Epithelial cell of esophagus (primary cell): ENCODE measurements at places on chromosomes 3 and 15.

- peak; percentile 46 for DNase-seq
These were observed 697.7 kb downstream of the TUSC7 start for GRCh38 chr3:117407317-117407716.

- DNase-seq = no peak
These were observed 40.9 kb downstream of the SNX4 start for GRCh38 chr3:125479091-125479490.

- DNase-seq = no peak
These were observed 429.5 kb downstream of the NAALADL2 start for GRCh38 chr3:175288621-175289020.

- no peak for DNase-seq
These were observed 31.0 kb downstream of the TRIM42 start for GRCh38 chr3:140708815-140709214.

DNA sequence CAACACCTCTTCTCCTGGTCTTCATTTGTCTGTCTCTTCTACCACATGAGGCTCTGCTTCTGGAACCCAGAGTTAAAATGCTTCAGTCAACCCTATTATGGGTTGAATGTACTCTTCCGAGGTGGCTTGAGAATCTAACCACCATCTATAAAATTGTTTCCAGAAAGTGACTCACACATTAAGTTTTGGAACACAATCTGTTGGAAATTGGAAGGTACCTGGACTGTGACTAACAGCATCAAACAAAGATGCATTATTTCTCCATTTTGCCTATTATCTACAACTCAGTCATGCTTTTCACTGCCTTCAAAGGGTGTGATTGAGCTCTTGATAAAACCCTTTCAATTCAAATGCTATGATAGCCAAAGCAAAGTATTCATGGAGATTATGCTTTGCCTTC is 499.0 kb upstream of the SEMA6D start:
- DNase-seq = no peak

DNA sequence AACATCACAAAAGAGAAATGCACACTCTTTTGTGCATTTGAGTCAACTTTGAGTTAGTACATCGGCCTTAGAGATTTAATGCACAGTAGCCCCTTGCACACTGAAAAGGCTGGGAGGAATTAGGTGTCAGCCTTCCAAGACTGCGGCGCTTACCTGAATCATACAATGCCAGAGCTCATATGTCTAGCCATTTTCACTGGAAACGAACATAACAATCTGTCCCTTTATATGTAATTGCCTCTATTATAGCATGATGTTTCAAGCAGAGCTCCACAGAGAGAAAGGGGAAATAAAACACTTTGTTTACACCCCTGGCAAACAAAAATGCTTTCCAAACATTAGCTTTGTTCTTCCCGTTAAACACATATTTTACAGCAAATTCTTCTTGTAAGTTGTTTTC is 315.7 kb upstream of the SLCO3A1 start:
- DNase-seq = no peak

GRCh38 chr3:108488631-108489030 is 21.8 kb downstream of the MYH15 start:
- DNase-seq = peak; percentile 49

- DNase-seq = no peak
These were observed 202.4 kb upstream of the RGMA start for GRCh38 chr15:93291380-93291779.

- DNase-seq = peak; percentile 92
These were observed 99.8 kb upstream of the CPNE4 start for GRCh38 chr3:132134611-132135010.

- DNase-seq = no peak
These were observed 82.1 kb downstream of the DUT start for GRCh38 chr15:48413304-48413703.

- no peak for DNase-seq
These were observed 71.1 kb downstream of the DNAJB8 start for GRCh38 chr3:128395500-128396162.

DNA sequence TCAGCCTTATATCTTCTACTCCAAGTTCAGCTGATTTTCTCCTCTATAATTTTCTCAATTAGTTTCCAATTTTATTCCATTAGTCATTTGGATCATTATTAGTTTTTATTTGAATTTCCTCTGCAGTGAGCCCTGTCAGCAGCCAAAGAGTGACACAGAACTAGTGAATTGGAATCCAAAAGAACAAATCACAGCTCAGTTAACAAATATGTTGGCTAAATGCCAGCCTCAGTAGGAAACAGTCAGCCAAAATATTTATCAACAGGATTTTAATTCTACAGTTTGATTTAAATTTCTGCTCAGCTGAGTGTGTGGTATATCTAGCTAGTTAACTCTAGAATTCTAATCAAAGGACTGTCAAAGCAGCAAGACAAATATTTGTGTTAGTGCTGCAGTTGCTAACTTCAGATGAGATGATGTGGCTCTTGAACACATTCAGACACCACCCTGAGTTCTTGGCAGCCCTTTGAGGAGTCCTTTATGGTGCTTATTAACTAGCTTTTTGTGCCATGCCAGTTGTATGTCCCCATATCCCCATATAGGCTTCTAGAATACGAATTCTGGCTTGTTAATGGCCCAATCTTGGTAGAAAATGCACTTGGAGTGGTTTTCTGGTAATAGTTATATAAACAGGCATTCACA is 194.5 kb downstream of the CPNE4 start:
- DNase-seq = peak; percentile 18

GRCh38 chr3:178393824-178394223 is 142.4 kb upstream of the KCNMB2 start:
- DNase-seq = peak; percentile 55

DNA sequence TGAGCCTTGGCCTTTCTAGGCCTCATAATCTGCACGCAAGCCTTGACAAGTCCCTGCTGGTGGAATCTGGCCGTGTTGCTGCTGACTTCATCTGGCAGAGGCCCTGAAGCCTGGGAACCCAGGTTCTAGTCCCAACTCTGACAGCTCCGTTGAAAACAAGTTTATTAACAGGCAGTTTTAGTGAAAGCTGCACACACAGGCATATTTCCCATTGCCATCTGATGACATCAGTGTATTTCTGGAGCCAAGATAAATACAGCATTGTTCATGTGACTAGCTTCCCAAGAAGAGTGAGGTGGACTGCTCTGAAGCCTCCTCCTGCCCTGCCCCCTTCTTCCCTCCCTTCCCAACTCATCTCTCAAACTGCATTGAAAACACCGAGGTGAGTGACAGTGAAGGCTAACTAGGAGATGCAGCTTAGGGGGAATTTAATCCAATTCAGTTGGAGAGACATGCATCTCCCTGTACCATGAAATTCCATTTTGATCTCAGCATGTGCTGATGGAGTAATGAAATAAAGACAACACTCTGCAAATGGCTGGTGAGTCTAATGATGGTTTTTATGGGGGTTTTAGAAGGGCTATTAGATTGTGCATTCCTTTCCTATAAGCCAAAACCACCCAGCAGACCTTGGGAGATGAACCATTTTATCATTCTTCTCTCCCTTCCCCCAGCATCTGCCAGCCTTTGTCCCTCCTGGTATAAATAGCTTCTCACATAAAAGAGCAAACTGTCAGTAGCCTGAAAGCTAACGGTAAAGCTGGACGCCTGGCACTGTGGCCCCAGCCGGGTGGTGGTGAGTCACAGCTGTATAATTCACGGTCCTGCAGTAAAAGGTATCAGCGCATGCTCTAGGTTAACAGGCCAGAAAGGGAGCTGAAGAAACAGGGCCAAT is 38.0 kb downstream of the PRICKLE2 start:
- DNase-seq = peak; percentile 99

GRCh38 chr3:194572143-194572789 is 61.0 kb downstream of the TMEM44 start:
- DNase-seq = peak; percentile 84

- peak; percentile 33 for DNase-seq
These were observed 210.2 kb upstream of the SLITRK3 start for GRCh38 chr3:165406425-165406824.

- no peak for DNase-seq
These were observed 95.5 kb downstream of the ST6GAL1 start for GRCh38 chr3:187025656-187026316.

DNA sequence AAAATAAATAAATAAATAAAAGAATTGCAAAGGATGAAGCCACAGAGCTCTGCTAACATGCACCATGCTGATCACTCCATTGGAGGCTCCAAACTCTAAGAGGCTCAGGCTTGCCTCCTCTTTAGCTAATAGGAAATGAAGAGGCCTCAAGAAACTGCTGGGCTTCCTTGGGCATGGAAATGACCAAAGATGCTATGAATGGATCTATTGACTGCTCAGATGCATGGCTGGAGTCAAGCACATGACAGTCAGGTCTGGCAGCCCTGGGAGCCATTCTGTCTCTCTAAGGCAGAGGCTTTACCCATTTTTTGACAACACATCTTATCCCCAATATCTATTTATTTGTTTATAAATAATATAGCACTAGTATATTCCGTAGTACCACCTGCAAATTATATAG is 5.3 kb upstream of the LIPC start:
- DNase-seq = no peak

- peak; percentile 53 for DNase-seq
These were observed 676.2 kb downstream of the NAALADL2 start for GRCh38 chr3:175535351-175535750.

- peak; percentile 30 for DNase-seq
These were observed 729 bp upstream of the ZBTB11 start for GRCh38 chr3:101677436-101678286.

GRCh38 chr15:63243101-63243500 is 34.3 kb upstream of the APH1B start:
- DNase-seq = no peak

DNA sequence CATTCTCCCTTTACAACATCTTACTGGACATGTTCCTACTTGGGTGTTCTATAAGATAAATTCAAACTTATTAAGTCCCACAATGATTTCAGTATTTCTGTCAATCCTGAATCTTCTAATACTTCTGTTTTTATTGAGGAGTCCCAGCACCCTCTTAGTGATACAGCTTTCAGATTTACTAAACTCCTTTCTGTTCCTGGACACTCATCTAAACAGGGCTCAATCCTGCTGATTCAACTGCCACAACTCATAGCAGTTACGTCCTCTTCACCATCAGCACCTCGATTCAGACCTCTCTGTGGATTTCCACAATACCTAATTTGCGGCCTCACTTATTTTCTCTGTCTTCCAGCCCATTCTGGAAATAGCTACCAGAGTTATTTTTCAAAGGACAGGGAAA is 101.6 kb downstream of the KCNMB2 start:
- no peak for DNase-seq

- peak; percentile 25 for DNase-seq
These were observed 55.5 kb downstream of the LRRC28 start for GRCh38 chr15:99306694-99307338.

DNA sequence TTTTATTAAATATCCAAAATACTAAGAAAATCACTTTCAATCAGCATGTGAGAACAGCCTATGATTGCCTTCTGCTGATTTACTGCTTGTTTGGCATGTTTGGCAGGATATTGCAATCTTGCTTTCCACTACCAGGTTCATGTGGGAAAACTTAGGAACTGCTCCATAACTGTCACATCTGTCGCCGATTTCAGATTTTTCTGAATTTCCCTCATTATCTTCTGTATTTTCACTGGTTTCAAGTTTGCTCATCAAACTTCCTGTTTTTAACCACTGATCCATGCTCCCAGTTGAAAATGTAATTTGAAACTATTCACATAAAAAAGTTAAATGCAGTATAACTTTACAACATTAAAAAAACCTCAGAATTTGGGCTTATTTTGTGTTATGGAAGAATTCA is 93.0 kb downstream of the NFKBIZ start:
- DNase-seq = no peak

DNA sequence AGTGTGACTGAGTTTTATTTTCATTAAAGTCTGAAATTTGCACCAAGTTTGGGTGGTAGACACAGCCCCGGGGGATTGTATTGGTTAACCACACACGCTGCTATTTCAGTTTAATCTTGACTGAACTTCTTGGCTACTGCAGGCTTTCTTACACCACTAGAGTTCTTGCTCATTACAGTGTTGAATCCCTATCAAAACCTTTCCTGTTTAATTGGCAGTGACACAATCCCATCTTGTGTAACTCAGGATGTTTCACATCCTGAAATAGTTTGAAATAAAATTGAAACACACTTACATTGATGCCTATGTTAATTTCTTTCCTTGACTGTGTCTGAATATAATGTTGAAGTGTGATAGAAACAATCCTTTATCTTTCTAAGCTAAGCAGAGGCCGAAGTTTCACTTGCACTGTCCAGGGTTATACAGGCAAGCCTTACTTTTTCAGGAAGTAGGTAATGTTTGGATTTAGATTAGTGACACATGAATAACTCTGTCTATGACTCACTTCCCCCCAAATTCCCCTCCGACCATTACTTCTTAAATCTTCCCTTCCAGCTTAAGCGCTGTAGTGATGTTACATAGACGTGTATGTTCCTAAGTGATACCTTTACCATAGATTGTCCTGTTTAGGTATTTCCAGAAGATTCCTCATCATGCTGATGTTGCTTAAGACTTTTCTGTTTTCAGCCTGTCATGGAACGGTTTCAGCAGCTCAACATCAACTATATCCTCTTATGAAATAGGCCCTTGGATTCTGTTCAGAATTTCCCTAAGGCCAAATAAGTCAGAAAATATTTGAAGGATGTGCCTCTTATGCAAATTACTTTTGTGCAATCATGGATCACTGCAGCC is 16.8 kb downstream of the ATG7 start:
- DNase-seq = peak; percentile 95

- no peak for DNase-seq
These were observed 143.7 kb downstream of the TJP1 start for GRCh38 chr15:29678504-29679034.

DNA sequence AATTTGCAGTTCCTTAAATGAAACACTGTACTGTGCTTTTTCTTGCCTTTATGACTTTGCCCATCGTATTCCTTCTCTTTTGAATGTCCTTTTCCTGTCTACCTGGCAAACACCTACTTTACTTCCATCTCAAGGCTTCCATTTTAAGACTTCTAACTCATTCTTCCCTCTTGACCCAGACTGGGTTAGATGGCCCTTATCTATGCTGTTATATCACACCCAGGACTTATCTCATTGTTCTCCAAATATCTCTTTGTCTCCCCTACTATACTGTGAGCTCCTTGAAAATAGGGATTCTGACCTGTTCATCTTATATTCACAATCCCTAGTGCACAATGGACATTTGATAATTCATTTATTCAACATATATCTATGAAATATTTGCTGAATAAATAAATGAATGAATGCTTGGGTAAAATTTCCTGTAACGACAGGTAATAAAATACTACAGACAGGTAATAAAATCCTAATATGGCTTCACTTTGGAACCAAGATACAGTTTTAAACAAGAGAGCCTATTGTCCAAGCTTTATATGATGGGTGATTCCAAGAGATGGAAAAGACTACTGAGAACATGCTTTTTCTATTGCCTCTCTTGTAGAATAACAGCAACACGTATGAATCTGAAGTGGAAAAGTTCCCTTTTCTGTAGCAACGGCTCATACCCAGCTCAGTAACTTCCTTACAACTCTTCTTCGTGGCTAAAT is 22.7 kb downstream of the EFL1 start:
- no peak for DNase-seq

- peak; percentile 96 for DNase-seq
These were observed 105.8 kb upstream of the MYZAP start for GRCh38 chr15:57485869-57486268.

GRCh38 chr15:77831986-77832385 is 199.3 kb upstream of the LINGO1 start:
- no peak for DNase-seq
